ENCODE measurements at places on chromosomes 12 and 14.

- DNase-seq = no peak
Observed at GRCh38 chr14:81427348-81428058, 27.4 kb upstream of the STON2 start.

DNA sequence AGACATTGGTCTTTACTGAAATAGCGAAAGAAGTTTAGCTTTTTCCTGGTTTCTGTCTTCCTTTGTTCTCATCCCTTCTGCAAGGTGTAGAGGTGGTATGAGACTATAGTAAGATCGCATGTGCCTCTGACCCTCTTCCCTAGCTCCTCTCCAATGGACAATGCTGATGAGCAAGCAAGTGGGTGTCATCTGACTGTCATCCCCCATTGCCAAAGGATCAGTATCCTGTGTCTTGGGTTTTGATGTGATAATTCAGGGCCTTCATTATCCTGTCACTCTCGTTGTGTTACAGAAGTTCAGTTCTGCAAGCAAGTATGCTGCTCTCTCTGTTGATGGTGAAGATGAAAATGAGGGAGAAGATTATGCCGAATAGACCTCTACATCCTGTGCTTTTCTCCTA, 10.0 kb upstream of the TNS2 start:
- no peak for DNase-seq

GRCh38 chr14:91996948-91997371, 42.9 kb downstream of the TRIP11 start:
- DNase-seq = no peak

DNA sequence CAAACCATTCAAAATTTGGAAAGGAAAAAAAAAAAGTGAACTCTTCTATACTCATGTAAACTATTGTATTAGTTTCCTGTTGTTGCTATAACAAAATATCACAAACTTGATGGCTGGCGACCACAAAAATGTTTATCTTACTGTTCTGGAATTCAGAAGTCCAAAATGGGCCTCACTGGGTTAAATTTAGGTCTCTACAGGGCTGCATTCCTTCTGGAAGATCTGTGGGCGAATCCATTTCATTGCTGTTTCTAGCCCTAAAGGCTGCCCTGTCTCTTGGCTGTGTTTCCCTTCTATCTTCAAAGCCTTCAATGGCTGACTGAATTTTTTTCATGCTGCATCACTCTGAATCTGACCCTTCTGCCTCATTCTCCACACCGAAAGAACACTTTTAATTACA, 105.1 kb upstream of the NAV3 start:
- no peak for DNase-seq

GRCh38 chr12:123949770-123950165, 22.9 kb downstream of the CCDC92 start:
- DNase-seq = no peak

DNA sequence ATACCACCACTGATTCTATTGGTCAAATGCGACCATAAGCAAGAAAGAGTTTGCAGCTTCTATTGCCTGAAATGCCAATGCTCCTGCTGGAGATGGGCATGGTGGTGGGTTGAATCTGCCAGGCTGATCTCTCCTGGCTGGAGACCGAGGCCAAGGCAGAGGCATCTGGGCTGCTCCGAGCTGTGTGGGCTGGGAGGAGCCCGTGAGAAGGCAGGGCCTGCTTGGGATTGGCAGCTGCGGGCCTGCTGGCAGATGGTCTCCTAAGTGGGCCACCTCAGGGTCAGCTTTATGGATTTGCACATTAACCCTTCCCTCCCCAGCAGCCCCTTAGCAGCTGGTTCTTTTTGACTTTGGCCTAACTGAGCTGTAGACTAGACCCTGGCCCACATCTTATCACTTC, 25.4 kb downstream of the SRRM4 start:
- DNase-seq = no peak

GRCh38 chr12:93682846-93683261, 5.7 kb downstream of the CRADD start:
- no peak for DNase-seq

DNA sequence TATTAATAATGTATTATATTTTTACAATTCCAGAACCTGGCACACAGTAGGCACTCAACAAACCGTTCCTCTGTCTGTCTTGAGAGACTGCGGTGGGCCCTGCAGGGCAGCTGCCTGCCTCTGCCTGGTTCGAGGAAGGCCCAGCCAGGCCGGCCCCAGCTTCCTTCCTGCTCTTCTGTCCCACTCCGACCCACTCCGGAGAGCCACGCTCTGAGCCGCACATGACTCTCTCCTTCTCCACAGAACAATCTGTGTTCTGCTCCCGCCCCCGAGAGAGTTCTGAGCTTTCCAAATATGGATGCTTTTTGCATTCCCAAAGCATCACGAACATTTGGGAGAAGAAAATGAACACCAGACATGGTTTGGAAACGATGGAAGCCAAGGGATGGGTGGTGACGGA, 57.3 kb downstream of the TTC7B start:
- DNase-seq = no peak

DNA sequence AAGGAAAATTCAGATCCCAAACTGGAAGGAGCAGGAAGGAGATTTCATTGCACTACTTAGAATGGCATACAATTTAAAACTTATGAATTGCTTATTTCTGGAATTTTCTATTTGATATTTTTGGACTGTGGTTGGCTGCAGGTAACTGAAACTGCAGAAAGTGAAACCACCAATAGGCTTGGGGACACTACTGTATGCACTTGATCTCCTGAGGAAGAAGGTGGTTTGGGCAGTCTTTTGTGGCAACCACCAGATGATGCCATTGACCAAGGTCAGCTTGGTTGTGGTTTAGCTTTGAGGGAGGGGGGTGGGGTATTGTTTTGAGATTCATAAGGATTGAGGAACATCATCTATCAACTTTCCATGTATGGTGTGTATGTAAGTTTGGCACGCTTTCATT, 209.5 kb upstream of the STXBP6 start:
- no peak for DNase-seq

DNA sequence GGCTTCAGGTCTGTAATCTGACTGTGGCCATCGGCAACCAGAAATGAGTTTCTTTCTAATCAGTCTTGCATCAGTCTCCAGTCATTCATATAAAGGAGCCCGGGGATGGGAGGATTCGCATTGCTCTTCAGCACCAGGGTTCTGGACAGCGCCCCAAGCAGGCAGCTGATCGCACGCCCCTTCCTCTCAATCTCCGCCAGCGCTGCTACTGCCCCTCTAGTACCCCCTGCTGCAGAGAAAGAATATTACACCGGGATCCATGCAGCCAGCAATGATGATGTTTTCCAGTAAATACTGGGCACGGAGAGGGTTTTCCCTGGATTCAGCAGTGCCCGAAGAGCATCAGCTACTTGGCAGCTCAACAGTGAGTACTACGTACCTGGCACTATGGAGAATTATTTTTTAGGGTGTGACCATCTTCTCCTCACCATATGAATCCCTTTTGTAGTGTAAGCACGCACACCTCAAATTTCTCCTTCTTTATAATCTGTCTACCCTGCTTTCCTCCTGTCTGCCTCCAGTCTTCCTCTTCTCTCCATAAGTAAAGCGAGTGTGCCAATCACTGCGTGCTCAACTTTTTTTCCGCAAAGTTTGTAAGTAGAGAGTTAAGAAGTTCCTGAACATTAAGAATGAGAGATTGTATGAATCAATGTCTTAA, at the start of gene TPH2:
TPH2 (plus strand) TSS at position 118 of the 658 bp plus-strand sequence; CDS start at position 260, 142 bp downstream.
- DNase-seq = no peak

DNA sequence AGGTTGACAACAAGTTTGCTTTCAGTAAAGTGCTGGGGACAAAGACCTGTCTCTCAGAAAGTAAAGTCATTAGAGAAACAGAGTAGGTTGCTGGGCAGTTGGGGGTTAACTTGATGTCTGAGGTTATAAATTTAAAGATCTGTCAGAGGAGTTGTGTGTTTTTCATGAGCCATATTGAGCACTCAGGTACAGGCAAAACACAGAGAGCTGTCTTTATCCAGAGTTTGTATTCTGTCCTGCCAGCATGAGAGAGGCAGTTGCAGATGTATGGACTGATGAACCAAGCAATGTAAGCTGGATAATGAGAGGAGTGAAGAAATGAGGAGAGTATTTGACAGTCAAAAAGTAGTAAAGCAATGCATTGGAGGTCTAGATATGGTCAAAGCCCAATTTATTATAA, 156.7 kb downstream of the SLC41A2 start:
- DNase-seq = no peak
